ENCODE measurements at places on chromosomes 13 and 19.

DNA sequence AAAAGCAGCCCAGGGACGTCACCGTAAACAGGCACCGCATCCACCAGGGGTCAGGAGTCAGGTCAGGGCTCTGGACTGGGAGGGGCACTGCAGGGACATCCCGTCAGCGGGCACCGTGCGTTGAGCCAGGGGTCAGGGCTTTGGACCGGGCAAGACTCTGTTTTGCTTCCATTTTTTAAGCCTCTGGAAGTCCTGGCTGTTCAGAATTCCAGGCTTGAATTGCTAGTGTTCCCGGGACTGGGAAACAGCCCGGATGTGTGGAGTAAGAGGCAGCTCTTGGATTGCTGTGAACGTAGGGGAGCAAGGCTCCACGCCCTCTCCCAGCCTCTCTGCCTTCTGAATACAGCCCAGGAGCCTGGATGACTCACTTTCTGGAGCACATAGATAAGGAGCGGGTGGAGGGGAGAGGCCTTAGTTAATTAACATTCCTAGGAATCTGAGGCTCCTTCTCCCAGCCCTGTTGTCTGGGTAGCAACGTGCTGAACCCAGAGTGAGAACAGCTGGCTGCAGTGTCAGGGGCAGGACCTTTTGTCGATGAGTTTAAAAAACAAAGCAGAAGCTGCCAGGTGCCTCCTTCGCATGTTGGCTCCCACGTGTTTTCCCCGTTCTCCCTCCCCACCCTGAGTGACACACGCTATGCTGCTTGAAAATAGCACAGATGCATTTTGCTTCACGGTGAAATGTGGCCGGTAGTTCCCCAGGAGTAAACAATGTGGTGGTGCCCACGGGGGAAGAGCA, 21.9 kb downstream of the ATP11A start:
- no peak for DNase-seq

GRCh38 chr19:32830231-32831014, 39.1 kb downstream of the SLC7A9 start:
- no peak for DNase-seq

GRCh38 chr19:49851456-49852259, 699 bp downstream of the PTOV1 start:
- no peak for DNase-seq

DNA sequence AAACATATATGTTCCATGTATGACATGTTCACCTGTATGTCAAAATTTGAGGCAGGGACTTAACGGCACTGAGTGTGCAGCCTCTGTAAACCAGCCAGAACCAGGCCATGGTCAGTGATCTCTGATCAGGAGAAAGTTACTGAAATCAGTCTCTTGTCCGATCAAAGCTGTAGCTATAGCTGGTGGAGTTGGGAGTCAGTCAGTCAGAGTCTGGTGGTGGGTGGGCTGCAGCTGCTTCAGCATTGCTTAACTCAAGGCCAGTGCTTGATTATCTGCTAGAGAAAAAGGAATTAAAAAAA, 78.3 kb downstream of the ANKRD10 start:
- DNase-seq, result no peak

Measured in stimulated activated CD8-positive, alpha-beta memory T cell treated with anti-CD3 and anti-CD28 coated beads, Interleukin-4, amount 100 ng/mL, for 24 hours (primary cell).